Stimulated activated CD4-positive, alpha-beta T cell treated with anti-CD3 and anti-CD28 coated beads, Interleukin-1b, Interleukin-23, amount 100 ng/mL, for 1 hour (primary cell): ENCODE measurements at places on chromosomes 4 and X.

DNA sequence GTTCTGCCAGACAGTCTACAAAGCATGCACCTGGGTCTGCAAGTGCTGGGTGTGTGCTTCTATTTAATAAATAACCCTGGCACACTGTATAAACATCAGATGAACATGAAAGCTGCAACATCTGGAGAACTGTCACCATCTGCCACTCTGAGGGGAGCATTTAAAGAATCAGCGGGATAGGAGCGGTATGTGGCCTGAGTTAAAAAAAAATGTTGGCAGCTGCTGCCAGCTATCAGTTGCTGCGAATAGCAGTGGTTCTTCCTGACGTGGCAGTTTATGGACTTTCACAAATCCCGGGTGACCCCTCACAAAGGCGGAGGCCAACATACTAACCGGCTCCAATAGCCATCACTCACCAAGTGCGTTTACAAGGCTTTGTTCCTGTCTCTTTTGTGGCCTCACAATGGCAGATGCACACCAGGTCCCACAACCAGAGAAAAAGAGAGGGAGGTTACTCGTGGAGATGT is 95.1 kb downstream of the RASL11B start:
- DNase-seq = no peak

DNA sequence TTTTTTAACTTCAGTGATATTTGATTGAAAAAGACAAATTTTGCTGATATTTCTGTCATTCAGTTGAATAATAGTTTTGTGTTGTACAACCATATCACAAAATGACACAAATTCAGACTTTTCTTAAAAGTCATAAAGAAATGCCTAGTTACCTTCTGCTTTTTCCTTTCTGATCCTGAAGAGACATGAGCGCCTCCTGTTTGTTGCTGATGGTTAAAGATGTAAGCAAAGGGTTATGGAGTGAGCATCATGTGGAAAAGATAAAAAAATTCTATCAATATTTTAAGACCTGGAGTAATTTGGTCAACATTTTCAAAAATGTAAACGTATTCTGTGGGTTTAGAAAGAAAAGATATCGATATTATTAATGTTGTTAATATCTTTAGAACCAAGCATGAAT is 669.9 kb upstream of the NR3C2 start:
- no peak for DNase-seq

GRCh38 chr4:76272073-76272472 is 20.6 kb downstream of the FAM47E start:
- DNase-seq = no peak

GRCh38 chr4:175346376-175346775 is 428.2 kb downstream of the ADAM29 start:
- no peak for DNase-seq

- no peak for DNase-seq
Measured at GRCh38 chr4:155777971-155778735, 19.3 kb downstream of the GUCY1B1 start.

- DNase-seq = no peak
Measured at GRCh38 chrX:42755815-42756214, 22.1 kb downstream of the PPP1R2C start.

DNA sequence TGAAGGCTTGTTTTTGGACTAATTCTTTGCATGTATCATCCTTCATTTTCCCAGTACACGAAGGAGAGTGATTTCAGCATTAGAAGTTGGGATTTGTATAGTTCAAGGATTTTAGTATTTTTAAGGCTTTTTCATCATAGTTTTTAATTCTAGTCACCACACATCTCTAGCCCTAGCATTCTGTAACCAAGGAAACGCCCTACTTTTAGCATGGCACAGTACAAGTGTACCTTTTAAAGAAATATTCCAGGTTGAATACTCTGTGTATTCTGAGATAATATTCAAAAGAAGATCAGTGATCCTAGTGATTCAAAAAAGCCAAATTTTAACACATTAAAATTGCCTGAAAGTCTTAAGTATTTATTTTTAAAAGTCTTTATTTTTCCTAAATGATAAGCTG is 150.5 kb downstream of the RAP1GDS1 start:
- no peak for DNase-seq

GRCh38 chr4:180372691-180373090 is 1870.5 kb upstream of the TENM3 start:
- no peak for DNase-seq

GRCh38 chrX:105101378-105101777 is 119.1 kb downstream of the TEX13A start:
- DNase-seq = no peak

DNA sequence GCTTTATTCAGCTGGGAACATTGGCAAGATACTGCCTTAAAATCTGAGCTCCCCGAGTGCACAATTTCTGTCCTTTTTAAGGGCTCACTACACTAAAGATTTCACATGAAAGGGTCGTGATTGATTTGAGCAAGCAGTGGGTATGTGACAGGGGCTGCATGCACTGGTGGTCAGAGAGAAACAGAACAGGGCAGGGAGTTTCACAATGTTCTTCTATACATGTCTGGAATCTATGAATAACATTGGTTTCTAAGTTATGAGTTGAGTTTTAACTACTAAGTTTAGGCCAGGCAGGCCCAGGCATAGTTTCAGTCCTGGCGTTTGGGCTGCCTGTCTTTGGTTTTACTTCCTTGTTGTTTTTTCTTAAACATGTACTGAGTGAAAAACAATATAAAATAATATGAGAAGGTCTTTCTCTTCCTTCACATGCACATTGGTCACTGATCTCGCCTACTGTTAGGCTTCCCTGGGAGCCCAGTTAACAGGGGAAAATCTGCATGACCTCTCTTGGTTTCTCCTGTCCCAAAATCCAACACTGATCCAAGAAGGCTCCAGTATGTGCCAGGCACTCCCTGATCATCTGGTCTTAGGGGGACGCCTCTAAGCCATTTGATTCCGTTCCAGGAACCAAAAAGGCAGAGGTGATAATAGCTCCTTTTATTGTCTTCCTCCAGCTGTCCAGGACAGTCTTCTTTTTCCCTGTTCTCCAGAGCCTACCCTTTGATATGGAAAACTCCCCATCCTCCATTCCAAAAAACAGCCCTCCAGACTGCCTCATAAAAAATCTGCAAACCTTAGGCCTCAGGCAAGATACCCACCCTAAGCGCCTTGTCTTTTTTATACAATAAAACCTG is at the start of gene UGT2B17:
TSS of gene UGT2B17 (minus strand) at position 51 of the 854 bp plus-strand sequence. CDS start 7,838 bp downstream, outside the sequence.
- DNase-seq = no peak

DNA sequence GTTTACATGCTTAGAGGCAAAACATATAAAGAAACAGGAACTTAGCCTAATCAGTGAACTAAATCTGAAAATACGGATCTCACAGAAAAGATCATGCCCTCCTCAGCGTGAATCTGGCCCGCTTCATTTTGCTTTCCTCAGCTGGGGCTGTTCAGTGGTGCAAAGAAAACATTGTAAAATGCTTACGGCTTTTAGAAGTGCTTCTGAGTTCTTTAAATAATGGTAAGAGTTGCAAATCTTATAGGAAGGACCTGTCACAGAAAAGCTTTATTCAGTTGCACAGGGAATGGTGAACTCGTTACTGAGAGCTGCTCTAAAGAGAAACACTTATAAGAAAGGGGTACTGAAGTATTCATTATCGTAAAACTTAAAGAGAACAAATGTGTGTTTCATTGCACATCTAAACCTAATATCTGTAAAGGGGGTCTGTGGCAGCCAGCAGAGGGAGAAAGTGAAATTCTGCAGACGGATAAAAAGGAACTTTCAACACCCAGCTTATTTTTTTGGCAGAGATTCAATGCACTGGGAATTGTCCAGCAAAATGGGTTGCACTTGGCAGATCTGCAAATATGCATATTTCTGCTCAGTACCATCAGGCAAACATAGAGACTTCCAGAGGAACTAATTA is 139.2 kb upstream of the ANK2 start:
- no peak for DNase-seq

DNA sequence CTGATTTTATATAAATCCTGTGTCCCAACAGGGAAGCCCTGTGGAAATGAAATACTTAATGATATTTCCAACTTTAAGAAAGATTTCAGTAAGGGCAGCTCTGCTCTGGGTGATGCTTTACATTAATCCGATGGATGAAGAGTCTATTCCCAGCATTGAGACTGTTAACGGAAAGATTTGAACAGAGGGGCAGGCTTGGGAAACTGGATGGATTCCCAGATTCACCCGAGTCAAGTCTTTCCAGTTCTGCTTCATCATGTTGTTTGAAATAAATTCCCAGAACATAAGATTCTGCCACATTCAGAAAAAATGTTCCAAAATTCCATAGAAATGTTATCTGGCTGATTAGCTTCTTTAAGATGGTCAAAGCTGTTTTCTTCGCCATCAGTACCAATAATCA is 246.0 kb downstream of the FBXW7 start:
- no peak for DNase-seq

GRCh38 chr4:159048166-159048886 is 54.6 kb upstream of the RAPGEF2 start:
- DNase-seq = no peak

DNA sequence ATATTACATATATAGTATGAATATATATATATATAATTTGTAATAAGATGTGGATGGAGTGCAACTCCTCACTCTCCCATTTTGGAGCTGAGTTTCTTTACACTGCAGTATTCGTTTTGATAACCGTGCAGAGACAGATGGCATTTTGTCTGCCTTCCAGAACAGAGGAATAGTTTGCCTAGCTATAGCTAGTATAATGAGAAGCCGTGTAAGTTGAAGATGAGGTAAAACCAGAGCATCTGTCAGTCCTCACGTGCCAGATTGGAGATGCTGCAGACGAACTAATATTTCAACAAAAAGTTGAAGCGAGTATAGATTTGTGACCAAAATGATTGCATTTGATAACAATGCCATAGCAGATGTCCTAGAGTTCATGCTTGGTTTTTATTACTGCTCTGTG is 180.6 kb downstream of the FMR1NB start:
- no peak for DNase-seq

DNA sequence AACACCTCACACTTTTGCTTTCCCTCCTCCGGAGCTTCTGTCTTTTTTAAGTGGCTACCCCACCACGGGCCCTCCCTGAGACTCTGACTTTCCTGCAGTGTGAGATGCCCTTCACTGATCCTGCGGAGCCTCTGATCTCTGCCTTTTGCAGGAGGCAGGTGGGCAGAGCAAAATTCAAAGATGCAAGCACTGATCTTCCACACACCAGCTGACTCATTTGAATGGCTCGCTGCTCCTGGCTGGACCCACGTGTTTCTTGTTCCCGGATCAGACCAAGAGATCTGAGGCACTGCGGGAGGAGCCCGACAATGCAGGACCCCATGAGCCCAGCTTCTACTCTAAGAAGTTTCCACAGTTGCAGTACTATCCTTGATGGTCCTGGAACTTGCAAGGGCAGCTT is 1607.9 kb upstream of the TENM3 start:
- DNase-seq = no peak

DNA sequence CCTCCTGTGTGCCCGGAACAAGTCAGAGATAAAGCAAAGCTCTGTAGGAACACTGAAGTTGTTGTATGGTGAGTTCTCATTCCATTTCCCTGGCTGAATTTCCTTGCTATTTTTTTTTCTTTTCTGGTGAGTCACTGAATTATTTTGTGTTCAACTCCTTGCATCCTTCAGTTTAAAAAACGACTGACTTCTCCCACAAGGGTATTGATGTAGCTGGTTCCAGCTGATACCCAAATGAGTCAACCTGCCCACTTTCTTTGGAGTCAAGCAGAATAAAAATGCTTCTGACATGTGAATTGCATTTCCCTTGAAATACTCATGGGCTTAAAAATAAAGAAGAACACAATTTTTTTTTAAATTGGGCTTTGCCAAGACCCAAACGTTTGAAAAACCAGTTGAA is 85.5 kb downstream of the SHOX start:
- no peak for DNase-seq

DNA sequence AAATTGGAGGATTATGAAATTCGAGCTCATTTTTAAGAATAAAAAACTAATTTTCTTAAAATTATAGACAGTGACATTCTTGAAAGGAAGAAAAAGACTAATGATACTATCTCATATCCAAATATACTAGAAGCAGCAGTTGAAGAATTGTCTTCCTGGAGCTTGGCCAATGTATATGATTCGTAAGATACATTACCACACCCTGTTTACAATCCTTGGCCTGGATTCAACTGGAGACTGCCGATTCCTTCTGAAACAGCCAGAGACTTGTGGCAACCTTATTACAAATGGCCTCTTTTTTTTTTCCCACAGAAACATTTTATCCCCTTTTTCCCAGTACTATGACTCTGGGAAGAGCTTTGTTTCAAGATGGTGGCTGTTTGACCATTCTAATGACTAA is 571.2 kb upstream of the FAT1 start:
- DNase-seq = no peak

DNA sequence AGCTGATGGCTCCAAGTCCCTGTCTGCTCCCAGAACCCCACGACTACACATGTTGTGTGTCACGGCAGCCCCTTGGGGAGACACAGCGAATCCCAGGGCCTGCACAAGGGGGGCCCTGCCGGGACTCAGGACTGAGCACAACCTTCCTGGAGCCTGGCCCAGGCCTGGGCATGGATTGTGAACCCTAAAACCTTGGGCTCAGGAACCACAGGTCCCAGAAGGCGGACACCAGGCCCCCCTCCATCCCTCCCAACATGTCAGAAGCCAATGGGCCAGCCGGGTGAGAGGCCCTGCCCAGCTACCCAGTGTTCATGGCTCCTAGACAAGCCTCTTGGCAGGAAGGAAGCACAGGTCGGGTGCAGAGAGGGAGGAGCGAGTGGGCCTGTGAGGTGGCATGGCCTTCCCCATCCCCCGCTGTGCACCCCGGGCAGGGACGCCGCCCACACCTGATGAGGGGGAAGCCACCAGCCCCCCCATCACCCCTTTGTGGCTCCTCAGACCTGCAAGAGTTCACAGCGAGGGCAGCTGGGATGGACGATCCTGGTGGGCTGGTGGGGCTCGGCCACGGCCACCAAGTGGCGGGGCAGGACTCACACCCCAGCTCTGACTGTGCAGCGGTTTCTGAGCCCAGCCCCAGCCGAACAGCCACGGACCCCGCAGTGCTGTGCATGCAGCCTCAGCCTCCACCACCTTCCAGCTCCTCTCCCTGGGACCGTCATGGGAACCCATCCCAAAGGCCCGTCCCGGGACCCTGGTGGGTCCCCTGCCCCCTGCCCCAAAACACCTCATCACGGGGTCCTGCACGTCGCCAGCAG is 3.7 kb downstream of the PDE6B start:
- no peak for DNase-seq

DNA sequence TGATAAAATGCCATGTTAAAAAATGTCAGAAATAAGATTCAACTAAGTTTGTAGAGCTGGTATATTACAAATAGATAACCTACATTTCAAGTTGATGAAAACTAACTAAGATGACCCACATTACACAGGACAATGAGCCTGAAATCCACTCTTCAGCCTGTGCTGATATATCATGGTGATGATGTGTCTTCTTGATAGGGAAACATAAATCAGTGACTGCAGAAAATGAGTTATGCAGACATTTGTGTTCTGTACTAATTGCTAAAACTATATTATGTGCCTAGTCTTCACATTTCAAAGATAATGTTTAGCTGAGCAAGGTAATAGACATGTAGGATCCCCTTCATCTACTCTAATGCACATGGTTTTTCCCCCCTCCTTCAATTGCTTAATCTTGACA is 331.6 kb upstream of the F9 start:
- no peak for DNase-seq

DNA sequence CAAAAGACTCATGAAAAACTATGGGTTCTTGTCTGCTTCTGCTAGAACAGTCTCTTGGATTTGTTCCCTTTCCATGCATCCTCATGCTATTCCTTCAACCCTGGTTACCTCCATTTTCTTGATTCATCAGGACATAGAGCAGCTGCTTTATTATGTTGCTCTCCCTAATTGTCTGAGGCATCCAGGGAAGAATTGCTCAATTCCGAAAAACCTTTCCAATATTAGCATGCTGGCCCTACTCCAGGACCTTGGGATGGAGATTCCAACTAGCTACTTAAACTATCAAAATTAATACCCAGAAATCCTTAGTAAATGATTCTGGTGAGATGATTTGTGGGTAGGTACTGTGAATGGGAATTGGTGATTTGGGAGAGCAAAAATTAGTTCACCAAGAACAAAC is 56.6 kb upstream of the FAM47B start:
- no peak for DNase-seq
